ENCODE measurements at places on chromosomes 6 and 20.

DNA sequence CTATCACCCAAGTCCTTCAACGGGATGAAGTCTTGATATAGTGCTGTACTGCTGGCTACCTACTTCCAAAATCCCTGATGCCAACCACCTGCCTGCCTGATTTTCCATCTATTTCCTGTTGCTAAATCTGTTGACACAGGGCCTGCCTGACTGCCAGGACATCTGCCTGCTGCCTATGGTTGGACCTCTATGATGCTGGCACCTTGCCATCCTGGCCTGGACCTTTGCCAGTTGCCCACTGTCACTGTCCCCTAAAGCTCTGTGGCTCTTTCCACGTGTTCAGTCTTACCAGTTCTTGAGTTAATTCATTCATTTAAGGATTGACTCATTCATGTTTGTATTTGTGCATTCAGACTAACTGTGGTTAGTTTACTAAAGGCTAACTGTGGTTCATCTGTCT, 9.2 kb upstream of the RGS17 start:
- DNase-seq, result no peak

GRCh38 chr20:3129094-3129493, 30.6 kb downstream of the FASTKD5 start:
- no peak for DNase-seq

GRCh38 chr6:136582711-136583471, 32.7 kb upstream of the MAP7 start:
- DNase-seq, result peak; percentile 52

DNA sequence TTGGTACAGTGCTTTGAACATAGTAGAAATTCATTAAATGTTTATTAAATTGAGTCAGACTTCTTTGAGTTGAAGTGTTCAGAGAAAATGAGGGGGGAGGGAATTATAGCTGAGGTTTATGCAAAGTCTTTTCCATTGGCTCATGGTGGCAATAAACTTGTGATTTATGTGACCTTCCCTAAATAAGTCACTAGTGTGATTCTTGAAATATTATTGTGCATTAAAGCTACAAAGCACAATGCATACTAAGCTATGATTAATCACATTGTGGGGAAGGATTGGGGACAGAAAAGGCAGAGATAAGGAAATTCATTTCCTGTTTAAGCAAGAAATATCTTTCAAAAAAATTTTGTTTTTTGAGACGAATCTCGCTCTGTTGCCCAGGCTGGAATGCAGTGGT, 877.5 kb downstream of the TFAP2A start:
- DNase-seq, result no peak

DNA sequence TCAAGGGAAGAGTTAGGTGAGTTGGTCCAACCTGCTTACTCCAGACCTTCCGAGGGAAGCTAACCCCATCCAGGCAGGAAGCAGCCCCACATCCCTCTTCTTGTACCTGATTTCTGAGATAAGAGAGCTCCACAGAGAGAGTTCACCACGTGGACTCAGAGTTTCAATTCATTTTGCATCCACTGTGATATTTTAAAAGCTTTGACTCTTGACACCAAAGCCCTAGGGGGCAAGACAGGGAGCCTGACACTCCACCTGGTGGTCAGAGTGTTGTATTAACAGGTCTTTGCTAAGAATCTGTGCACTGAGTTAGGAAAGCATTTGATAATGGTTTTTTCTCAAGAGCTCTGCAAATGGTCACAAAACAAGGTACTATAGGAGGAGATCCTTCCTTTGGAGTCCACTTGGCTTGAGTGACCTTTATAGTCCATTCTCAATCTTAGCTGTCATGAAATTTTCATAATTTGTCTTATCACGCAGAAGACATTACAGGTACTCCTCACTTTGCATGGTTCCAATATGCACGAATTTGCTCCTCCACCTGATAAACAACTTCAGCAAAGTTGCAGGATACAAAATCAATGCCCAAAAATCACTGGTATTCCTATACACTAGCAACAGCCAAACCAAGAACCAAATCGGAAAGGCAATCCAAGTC, 56.2 kb upstream of the RIPOR2 start:
- DNase-seq, result no peak

DNA sequence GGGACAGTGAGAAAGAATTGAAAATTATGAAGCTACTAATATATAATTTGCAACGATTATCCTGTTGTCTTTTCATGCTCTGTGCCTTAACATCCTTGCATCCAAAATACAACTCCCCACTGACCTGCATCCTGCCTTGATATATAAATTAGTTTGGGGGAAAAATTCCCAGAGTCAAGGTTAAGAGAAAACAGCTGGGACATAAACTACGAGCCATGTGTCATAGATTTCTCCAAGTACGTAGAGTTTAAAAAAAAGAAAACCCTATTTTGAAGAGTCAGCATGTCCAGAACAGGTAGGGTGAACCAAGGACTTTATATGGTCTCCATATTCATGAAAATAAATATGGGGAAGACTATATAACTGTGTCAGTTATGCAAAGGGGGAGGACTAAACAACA, 123.8 kb upstream of the MARCKS start:
- DNase-seq, result no peak

Measured in skeletal muscle cell (primary cell).